ENCODE measurements at places on chromosomes 12 and 14.

- no peak for DNase-seq
Measured at GRCh38 chr12:21276826-21277225, 57.9 kb downstream of the SLCO1A2 start.

GRCh38 chr12:121490401-121491281 is 90.2 kb downstream of the KDM2B start:
- DNase-seq = no peak

DNA sequence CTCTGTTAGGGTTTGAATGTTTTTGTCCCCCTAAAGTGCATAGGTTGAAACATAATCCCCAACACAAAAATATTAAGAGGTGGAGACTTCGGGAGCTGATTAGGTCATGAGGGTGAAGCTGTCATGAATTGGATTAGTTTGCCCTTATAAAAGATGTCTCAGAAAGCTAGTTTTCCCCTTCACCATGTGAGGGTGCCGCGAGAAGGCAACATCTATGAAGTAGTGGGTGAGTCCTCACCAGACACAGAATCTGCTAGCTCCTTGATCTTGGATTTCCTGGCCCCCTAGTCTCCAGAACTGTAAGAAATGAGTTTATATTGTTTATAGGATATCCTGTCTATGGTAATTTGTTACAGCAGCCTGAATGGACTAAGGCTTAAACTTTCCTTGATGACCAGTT is 301.5 kb upstream of the ATP2B1 start:
- no peak for DNase-seq

GRCh38 chr12:102033991-102034745 is 27.6 kb downstream of the WASHC3 start:
- no peak for DNase-seq
